ENCODE measurements at places on chromosomes 11 and 22.

DNA sequence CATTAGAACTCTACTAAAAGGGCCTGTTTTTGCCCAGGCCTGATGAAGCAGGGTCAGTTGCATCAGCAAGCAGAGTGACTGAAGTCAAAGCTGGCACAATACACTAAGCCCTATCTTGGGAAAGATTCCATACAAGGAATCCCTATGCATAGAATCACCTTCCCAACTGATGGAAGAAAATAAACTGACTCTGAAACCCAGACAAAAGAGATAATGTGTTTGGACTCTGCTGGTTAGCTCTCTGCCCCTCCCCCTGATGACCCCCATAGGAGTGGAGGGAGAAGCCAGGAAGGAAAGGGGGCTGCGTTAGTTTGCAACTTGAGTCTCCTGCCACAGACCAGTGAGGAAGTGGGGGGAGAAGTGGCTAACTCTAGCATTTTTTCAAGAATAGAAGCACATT, 32.9 kb downstream of the GALNT18 start:
- no peak for DNase-seq

DNA sequence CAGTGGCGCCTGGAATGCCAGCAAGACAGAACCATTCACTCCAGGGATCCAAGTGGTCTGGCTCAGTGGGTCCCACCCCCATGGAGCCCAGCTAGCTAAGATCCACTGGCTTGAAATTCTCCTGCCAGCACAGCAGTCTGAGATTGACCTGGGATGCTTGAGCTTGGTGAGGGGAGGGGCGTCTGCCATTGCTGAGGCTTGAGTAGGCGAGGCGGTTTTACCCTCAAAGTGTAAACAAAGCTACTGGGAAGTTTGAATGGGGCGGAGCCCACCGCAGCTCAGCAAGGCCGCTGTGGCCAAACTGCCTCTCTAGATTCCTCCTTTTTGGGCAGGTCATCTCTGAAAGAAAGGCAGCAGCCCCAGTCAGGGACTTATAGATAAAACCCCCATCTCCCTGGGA, 125.7 kb upstream of the DDI1 start:
- DNase-seq = no peak

DNA sequence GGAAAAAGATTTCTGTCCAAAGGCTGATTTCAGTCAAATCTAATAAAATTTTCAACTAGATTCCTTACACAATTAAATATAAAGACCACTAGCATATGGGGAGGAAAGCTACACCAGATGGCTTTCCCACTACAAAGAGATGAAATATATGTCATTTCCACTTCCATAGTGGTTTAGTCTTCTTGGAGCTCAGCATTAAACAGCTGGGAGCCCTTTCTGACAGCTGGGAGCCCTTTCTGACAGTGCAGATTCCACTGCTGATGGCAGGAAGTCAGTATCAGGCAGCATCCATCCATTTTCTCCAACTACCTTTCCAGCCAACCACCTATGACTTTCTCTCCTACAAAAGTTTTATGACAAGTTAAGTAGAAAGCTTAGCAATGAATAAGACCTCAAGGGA, 177.9 kb downstream of the RRAS2 start:
- no peak for DNase-seq

DNA sequence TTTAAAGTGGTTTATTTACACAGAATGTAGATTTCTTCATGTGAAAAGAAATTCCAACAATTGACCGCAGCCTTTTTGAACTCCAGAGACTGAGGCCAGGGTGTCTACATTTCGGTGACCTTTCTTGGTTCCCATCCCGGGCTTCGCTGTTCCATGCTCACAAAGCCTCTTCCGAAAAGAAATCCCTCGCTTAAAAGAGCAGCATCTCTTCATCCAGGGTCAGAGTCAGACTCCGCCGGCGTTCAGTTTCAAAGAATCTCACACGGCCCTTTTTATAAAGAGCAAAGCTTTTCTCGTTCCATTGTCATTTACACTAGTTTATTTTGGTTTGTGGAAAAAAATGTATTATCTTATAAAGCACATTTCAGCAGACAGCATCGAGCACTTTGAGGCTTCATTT, 530.6 kb upstream of the B3GAT1 start:
- DNase-seq = no peak

GRCh38 chr11:128469220-128469619, 118.1 kb downstream of the ETS1 start:
- DNase-seq = no peak

DNA sequence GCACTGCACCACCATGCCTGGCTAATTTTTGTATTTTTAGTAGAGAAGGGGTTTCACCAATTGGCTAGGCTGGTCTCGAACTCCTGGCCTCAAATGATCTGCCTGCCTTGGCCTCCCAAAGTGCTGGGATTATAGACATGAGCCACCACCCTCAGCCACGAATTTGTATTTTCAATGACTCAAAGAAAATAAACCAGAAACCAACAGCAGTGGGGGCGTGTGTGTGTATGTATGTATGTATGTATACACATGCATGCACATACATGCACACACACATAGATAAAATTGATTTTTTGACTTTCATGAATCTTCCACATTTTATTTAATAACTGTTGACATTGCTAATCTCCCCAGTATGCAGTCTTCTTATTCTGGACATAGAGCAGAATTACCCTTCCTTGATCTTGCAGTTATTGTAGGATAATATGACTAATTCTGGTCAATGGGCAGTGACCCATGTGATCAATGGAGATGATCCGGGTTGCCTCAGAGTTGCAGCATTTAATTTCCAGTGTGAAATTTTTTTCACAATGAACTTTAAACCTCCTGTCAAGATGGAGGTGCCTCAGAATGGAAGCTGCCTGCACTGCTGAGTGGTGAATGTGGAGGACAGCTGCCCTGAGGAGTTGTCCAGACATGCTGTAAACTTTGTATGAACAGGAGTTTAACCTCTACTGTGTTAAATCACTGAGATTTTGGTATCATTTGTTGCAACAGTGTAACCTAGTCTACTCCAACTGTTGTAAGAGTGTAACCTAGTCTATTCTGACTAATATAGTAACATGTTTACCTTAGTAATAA, 12.8 kb upstream of the PTPN5 start:
- DNase-seq = no peak

DNA sequence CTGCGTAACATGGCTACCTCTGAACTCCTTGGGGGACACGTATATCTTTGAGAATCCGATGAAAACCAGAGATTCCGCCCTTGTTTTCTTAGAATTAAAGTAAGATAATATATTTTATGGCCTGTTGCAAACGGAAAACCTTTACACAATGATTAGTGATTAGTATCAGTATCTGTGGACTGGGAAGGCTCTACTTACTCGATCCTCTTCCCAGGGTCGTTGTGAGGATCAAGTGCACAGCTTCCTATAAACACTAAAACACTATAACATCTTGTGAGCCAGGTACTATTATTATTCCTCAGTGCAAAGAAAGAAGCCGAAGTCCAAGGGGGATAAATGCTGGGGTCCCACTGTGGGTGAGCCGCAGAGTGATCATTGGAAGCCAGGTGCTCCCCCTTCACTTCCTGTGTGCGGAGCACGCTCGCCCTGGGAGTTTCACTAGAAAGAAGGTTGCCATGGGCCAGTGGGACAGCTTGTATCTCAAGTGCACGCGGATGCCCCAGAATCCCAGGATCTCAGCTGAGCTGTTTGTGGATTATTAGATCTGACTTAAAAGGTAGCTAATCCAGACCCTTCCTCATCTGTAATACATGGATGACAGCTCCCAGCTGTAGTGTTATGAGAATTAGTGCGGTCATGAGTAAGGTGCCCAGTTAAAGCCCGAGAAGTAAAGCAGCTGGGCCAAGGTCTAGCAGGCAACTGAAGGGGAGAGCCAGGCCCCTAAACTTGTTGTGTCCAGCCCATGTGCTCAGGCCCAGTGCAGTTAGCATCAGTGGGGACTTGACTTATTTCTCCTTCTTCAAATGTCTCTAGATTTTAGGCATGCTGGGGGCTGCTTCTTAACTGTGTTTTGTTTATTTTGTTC, 839 bp downstream of the CBY1 start:
- DNase-seq = peak; percentile 10

DNA sequence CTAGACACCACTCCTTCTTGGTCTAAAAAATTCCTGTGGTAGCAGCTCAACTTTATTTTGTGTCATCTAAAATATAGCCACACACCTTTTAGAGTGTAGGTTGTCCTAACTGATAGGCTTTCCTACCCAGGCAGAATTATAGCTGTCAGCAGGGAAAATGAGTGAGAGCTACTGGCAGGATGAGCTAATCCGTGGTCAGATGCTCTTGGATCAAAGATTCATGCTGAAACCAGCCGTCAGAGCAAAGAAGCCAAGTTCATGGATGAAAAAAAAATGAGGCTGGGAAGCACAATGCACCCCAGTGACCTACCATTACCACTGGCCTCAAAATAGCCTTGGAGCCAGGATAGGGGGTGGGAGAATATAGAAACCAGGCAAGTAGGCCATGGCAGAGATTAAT, 113.1 kb upstream of the BLID start:
- peak; percentile 98 for DNase-seq

DNA sequence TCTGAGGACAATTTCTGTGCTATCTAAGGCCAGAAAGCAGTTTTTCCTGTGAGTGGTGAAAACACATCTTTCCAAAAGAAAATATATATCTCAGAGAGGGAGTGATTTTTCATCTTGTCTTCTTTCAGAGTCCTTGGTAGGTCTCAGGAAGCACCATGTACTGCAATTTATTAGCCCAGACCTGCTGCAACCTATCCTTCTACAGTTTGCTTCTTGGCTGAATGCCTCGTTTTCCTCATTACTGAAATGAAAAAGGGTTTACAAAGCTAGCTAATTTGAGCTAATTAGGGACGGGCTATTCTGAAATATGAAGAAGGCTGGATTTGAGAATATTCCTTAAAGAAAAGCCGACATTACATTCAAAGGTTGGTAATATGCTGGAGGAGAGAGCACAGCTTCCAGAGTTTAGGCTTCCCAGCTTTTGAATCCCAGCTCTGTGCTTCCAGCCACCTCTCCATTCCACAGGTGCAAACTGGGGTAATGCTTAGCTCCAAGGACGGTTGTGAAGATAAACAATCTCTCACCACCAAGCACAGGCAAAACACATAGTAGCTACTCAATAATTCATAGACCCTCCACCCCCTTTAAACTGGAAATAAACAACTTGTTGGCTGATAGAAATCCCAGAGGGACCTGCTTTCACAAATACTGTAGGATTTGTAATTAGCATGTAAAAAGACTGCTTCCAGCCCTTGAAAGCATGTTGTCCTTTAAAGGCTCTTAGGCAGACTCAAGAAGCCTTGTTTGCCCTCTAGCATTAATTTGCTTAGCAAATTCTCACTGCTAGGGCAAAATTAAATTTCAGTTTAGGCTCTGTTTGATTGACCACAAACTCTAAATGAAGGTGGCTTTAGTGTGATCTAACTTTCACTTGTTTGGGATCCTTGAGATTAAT, 24.5 kb upstream of the SESN3 start:
- DNase-seq = no peak

DNA sequence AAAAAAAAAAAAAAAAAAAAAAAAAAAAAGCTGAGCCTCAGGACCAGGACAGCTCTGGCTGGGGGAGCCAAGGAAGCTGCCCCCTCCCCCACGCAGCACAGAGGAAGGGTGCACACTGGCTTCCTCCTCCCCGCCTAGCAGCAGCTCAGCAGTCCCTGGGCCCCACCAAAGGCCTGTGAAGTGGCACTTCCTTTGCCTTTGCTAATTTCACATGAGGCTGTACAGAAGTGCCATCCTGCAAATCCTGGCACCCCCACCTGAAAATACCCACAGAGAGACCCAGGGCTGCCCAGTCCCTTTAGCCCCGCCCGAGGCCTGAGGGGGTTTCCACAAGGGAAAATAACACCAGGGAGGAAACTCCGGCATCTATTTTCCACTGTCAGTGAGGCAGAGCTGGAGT, 3.9 kb downstream of the RHOG start:
- no peak for DNase-seq

DNA sequence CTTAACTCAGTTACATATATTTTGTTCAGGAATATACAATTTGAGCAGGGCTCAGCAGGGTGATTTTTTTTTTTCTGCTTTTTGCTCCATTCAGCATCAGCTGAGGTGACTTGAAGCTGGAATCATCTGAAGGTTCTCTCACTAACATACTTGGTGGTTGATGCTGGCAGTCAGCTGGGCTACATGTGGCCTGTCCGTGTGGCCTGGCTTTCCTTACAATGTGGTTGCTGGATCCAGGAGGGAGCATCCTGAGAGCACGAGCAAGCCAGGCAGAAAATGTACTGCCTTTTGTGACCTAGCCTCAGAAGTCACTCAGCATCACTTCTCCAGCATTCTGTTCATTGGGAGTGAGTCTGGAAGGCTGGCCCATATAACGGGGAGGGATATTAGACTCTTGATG, 151.6 kb upstream of the E2F8 start:
- DNase-seq = no peak

GRCh38 chr11:67352546-67353316, 615 bp downstream of the POLD4 start:
- no peak for DNase-seq

DNA sequence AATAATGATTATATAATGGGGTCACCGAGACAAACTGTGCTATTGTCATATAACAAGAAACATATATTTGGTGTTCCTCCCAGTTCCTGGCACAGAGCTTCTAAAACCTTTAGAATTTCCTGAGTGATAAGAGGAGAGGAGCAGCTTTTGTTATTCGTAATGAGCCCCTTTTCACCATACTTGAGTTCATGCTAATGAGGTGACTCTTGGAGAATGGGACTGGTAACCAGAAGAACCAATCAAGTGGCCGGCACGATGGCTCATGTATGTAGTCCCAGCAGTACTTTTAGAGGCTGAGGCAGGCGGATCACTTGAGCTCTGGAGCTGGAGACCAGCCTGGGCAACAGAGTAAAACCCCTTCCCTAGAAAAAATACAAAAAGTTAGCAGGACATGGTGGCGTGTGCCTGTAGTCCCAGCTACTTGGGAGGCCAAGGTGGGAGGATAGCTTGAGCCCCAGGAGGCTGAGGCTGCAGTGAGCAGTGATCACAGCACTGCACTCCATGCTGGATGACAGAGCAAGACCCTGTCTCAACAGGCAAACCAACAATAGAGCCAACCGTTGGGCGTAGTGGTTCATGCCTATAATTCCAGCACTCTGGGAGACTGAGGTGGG, 62.7 kb upstream of the FTH1 start:
- DNase-seq = no peak

- no peak for DNase-seq
Observed at GRCh38 chr11:74524978-74525377, 31.5 kb upstream of the LIPT2 start.

GRCh38 chr11:113249491-113249763, 65.0 kb upstream of the TTC12 start:
- no peak for DNase-seq

GRCh38 chr11:103234974-103235373, 125.7 kb downstream of the DYNC2H1 start:
- DNase-seq = peak; percentile 75

GRCh38 chr11:132158696-132159095, 788.3 kb downstream of the NTM start:
- DNase-seq = peak; percentile 15

- DNase-seq = no peak
Observed at GRCh38 chr22:42281706-42282251, 11.3 kb upstream of the TCF20 start.

DNA sequence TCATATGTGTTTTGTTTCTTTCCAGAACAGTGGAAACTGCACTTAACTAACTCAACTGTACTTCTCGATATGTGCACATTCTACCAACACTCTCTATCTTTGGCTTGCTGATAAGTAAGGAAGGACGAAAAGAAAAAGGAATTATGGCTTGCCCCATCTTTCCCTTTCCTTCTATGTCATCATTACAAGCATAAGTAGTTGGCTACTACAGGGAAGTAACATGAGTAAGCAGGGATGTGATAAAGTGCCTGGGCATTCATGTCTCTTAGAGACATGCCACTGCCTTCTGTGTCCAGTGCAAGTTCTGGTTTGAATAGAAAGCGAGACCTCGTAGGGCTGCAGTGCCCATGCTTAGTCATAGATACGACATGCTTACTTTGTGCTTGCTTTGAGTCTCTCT, 342.5 kb downstream of the ETS1 start:
- DNase-seq = no peak

- no peak for DNase-seq
Observed at GRCh38 chr22:42788466-42788865, 67.8 kb upstream of the A4GALT start.
